ENCODE measurements at places on chromosomes 5 and 9.

DNA sequence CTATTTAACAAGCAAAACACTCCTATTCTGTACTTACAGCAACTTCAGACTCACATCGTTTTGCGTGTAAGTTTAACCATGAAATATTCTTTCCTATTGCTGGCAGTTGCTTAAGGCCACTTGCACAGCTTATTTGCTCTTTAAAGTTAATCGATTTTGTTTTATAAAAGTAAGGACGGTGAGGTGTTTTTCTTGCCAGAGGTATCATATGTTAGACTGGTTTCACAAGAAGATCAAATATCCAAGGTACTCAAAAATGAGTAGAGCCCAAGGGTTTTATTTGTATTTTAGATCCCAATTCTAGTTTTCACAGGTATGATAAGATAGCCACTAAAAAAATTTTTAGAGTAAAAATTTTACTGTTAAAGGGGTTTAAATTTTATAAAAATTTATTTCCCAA is 16.2 kb downstream of the CLINT1 start:
- DNase-seq, result no peak

DNA sequence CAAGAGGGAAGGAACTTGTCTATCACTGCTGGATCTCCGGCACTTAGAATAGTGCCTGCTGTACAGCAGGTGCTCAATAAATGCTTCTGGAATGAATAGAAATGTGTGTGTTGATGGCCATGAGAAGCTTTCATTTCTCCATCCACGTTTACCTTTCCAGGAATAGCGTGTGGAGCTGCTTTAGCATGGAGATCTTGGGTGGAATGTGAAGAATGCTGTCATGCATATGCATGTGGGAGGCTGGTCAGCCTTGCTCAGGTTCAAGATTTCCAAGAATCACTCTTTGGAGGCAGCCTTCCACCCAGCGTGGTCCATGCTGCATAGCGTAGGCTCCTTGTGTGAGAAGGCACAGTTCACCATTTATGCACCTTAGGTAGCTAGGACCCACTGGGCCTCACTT is 19.2 kb downstream of the COL15A1 start:
- no peak for DNase-seq

DNA sequence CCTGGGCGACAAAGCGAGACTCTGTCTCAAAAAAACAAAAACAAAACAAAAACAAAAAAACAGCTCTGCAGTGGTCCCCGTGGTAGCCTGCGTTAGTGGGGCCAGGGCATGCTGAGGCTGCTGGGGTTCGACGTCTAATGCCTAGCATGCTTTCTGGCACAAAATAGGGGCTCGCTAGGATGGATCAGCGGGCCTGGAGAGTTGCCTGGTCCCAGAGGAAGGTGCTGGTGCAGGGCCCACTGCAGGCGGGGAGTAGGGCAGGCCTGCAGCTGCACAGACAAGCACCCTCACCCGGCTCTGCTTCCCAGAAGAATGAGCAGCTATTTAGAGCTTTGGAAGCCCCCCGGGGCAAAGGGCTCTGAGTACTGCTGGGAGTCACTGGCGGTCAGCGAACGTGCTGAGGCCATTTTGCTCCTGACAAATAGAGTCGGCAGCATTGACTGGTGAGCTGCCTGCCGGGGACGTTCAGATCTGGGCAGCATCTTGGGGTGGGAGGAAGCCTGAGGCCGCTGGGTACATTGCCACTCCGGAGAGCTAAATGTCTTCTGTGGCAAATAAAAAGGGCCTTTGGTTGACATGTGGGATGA is 126.7 kb downstream of the OLFM1 start:
- no peak for DNase-seq

DNA sequence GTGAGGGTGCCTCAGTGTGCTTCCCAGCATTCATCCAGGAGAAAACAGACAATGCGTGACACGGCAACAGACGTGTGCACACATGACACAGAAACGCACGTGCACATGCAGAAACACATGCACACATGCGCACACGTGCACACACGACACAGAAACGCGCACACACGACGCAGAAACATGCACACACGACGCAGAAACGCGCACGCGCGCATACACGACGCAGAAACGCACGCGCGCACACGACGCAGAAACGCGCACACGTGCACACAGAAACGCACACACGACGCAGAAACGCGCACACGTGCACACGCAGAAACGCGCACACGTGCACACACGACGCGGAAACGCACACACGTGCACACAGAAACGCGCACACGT is 16.5 kb downstream of the TPPP start:
- DNase-seq, result no peak

DNA sequence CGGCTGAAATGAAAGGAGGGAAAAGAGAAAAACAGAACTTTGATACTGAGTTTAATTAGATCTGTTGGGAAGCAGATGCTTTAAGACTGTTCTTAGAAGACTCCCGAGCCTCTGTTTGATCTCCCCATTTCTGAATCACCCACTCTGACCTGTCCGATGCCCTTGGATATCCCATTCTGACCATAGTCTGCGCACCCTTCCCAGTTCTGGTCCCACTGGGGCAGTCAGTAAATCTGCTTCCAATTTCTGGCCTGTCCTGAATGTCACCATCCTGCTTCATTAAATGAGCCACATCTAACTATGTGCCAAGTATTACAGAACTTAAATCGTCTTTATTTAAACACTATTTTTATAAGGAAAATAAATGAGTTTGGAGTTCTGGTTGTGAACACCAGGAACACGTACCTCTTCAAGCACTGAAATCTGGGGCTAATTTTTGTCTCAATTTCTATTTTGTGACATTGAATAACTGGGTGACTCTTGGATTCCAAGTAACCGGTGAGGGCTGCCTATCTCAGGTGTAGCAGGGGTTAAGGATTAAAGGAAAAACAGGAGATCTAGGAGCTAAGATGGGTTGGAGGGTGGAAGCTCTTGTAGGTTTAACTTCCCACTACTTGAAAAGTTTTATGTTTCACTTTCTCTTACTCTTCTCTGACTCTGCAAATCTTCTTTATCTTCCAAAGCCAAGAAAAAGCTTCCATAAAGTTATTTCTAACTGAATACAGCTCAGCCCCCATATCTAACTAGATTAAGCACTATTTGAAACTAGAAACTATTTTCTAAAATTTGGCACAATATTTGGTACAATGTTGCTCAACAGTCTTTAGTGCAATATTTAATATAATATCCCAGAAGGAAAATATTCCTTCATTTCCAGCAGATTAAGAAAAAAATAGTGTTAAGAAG is 40.1 kb downstream of the ALDH1A1 start:
- no peak for DNase-seq

Data from activated CD8-positive, alpha-beta memory T cell treated with anti-CD3 and anti-CD28 coated beads for 24 hours (primary cell).